ENCODE measurements at places on chromosomes 4 and X.

DNA sequence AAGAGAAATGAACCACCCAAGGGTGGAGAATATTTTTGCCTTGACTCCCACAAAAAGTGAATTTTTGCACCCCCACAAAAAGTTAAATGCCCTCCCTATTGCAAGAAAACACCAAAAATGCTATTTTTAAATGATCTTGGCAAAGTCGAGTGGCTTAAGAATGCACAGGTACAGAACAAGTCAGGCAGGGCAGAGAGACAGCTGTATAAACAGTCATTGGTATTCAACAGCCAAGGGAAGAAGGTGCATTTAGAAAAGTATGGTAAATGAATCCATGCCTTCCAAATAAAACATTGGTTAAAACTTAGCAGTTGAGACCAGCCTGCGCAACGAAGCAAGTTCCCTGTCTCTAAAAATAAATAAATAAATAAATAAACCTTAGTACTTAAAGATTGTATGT, 169.3 kb downstream of the CHIC2 start:
- no peak for DNase-seq

GRCh38 chr4:25280210-25280609, 32.4 kb upstream of the ZCCHC4 start:
- DNase-seq = no peak

- DNase-seq = no peak
Observed at GRCh38 chr4:98963538-98964433, 31.7 kb upstream of the METAP1 start.

GRCh38 chr4:113785781-113786180, 24.2 kb upstream of the CAMK2D start:
- no peak for DNase-seq

- DNase-seq = no peak
Observed at GRCh38 chrX:40410859-40411258, 169.9 kb upstream of the ATP6AP2 start.

- DNase-seq = no peak
Observed at GRCh38 chr4:67587156-67587555, 28.6 kb downstream of the STAP1 start.

All from stimulated activated CD8-positive, alpha-beta memory T cell treated with anti-CD3 and anti-CD28 coated beads, Interleukin-15, amount 100 ng/mL, for 4 hours (primary cell).